ENCODE measurements at places on chromosomes 12 and 14.

- DNase-seq = peak; percentile 75
Observed at GRCh38 chr14:75132382-75133086, 5.7 kb upstream of the NEK9 start.

GRCh38 chr12:59084511-59085375, 164.4 kb upstream of the LRIG3 start:
- DNase-seq = no peak

- no peak for DNase-seq
Observed at GRCh38 chr12:21677204-21677603, 19.6 kb upstream of the LDHB start.

DNA sequence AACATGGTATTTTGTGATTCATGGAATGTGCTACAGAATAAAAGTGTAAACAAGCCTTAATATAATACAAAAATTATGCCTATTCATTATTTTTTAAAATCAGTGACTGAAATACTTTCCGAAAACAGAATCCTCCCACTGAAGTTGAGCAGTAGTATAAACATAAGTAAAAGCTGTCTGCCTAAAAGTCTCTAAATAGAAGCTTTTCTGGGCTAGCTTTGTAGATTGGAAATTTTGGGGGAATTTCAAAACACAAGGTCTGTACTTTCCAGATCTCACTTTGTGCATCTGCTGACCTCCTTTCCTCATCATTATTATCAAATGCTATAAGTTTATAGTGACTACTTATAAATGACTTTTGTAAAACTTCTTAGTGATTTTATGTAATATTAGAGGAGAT, 80.4 kb upstream of the TRHDE start:
- DNase-seq = no peak

GRCh38 chr12:47449797-47450196, 256.0 kb downstream of the RPAP3 start:
- DNase-seq = no peak

DNA sequence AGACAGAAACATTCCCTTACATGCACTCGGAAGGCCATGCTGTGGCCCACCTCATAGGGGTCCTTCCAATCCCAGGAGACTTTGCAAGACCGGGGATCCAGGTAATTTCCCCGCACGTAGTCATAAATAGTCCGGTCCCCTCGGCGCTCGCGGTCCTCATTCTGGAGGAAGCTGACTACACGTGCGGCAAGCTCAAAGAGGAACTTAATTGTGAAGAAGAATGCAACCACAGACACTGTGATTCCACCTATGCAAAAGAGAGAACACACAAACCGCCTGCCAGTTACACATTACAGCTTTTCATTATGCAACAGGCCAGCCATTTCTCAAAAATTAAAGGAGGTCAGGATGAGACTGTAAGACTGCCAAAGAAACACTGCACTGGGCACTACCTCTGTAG, 28.4 kb downstream of the AREL1 start:
- no peak for DNase-seq

GRCh38 chr14:51018521-51018920, 74.2 kb upstream of the PYGL start:
- DNase-seq = no peak

DNA sequence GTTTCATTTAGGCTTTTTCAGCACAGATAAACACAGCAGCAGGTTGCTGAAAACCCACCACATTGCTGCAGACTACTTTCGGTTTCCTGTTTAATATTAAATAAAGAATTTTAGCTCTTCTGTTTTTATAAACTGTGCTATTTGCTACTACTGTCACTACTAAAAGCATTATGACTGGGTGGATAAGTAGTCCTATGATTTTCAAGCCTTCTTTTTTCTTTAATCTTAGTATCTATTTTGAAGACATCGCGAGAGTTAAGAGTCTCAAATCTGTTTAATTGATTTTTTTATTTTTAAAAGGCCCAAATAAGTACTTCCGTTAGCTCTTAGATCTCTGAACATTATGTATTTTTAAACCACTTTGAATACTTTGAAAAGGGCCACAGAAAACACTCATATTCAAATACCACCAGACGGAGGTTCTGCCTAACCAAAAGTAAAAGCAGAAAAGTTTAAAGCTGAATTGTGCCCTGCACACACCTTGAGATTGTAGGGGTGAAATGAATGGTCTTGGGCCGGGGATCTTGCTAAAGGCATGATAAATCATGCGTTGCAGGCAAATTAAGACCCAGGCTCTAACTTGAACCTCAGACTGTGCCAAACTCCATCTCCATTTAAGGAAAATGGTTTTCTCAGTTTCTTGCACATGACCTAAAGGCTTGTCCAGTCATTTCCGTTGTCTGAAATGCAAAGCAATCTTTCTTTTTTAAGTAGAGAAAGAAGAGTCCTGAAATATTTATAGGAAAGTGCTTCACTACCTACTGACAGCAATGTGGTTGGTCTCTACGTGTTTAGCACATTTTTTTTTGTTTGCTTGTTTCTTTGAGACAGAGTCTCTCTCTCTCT, 13.6 kb upstream of the FOXN3 start:
- peak; percentile 75 for DNase-seq

DNA sequence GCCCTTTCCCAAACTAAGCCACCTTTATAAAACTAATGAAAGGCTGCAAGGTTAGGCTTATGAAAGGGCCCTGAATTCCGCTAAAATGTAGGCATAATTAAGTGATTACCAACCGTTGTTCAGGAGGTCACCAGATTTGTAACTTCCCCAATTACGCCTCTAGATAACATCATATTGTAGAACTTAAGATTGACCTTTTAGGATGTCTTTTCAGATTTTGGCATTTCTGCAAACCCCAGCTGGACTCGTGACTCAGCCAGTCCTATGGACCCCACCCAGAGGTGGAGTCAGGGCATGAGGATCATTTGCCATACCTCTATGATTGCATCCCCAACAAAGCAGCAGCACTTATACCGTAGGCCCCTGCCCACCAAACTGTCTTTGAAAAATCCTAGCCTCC, 3.7 kb upstream of the LPCAT3 start:
- no peak for DNase-seq

GRCh38 chr12:119255314-119255713, 76.6 kb downstream of the HSPB8 start:
- no peak for DNase-seq

GRCh38 chr12:88944397-88944796, 364.1 kb upstream of the KITLG start:
- DNase-seq = no peak

DNA sequence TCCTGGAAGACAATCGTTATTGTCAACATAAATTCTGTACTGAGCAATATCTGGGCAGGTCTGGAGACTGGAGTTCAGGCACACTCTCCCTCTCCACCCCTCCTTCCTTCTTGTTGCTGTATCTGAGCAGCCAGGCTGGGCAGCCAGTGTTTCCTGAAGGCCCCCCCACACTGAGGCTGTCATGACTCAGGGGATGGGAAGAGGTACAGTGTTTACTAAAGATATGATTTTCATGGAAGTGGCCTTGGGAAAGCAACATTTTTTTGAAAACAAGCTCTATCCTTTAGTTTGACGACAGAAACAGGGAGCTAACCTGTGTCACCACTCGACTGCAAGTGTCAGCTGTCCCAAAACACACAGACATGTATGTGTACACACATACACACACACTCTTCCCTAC, 1485.4 kb upstream of the TMEM132C start:
- no peak for DNase-seq

DNA sequence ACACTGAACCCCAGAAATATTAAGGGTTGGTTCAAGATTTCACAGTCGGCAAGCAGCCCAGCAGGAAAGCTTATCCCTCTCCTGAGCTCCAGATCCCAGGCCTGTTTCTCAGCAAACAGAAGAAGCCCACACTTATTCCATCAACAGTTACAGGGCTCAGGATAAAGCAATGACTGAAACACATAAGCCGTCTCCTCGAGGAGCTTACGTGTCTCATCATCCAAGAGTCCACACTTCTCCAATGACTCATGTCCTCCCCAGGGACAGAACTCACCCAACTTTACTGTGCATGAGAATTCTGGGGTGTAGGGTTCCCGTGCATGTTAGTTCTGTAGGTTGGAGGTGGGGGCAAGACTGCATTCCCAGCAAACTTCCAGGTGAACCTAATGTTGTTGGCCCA, 31.2 kb downstream of the GSC start:
- DNase-seq = no peak

GRCh38 chr12:110590059-110590458, 6.9 kb upstream of the PPTC7 start:
- no peak for DNase-seq

DNA sequence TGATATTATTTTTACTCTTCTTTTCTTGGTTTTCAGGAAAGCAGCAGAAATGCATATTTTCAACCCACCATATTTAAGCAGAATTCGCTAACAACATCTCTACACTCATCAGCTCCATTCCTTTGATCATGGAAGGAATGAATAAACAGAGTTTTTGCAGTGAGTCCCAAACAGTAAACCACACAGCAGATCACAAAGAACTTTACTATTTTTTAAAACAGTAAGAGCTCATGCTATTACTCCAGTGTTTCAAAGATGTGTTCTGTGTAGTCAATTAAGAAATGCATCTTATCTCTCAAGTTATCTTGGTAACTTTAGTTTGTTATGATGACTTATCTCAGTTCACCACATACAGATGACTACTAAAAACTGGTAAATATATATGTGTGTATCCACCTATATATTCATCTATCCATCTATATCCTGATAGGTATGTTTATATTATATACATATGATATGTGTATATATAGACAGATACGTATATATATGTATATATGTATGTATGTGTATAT, 843.5 kb downstream of the BCL11B start:
- DNase-seq = no peak

GRCh38 chr12:33253178-33253577, 186.4 kb downstream of the SYT10 start:
- no peak for DNase-seq

DNA sequence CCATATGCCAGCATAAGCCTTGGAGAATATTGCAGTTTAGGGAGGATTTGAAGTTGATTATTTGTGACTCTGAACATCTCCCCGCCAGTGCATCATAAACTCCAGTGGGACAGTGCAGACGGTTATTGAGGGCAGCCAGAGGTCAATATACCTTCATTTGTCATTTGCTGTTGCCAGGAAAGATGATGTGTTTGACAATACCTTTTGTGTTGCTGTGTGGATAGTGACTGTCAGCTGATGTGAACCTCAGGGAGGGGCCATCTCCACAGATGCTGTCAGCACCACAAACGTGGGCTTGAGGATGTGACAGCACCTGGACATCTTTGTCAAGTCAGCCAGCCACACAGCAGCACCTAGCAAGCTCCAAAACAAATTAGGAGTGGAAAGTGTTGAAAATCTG, 11.5 kb downstream of the CCDC198 start:
- no peak for DNase-seq

GRCh38 chr12:28290262-28290661, 100.0 kb downstream of the CCDC91 start:
- no peak for DNase-seq

DNA sequence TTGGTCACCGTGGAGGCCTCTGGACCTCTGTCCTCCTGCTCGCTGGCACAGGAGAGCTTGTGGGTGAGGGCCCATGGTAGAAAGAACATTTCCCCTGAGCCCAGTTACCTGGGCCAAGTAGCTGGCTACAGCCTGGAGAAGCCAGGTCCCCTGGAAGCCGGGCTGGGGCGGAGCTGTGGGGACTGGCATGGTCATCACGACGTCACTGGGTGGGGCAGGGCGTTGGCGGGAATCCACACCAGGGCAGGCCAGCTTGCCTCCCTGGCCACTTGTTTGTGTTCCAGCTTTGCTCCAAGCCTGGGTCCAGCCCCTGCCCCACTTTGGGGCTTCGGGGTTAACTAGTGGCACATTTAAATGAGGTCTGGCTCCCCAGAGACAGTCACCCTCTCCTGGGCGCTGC, 35.0 kb upstream of the SLC24A4 start:
- DNase-seq = no peak

DNA sequence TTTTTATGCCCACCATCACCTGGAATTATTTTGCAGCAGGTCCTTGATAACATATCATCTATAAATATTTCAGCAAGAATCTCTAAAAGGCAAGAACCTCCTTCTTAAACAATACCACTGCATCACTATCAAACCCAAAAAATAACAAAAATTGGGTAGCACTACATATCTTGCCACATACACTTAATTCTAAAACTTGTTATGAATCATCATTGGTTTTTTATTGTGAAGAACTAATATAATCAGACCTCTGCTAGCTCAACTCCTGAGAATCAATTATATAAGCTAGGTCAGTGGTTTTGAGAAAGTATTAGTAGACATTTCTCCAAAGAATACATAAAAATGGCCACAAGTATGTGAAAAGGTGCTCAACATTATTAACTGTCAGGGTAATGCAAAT, 23.8 kb downstream of the SLC38A1 start:
- no peak for DNase-seq

DNA sequence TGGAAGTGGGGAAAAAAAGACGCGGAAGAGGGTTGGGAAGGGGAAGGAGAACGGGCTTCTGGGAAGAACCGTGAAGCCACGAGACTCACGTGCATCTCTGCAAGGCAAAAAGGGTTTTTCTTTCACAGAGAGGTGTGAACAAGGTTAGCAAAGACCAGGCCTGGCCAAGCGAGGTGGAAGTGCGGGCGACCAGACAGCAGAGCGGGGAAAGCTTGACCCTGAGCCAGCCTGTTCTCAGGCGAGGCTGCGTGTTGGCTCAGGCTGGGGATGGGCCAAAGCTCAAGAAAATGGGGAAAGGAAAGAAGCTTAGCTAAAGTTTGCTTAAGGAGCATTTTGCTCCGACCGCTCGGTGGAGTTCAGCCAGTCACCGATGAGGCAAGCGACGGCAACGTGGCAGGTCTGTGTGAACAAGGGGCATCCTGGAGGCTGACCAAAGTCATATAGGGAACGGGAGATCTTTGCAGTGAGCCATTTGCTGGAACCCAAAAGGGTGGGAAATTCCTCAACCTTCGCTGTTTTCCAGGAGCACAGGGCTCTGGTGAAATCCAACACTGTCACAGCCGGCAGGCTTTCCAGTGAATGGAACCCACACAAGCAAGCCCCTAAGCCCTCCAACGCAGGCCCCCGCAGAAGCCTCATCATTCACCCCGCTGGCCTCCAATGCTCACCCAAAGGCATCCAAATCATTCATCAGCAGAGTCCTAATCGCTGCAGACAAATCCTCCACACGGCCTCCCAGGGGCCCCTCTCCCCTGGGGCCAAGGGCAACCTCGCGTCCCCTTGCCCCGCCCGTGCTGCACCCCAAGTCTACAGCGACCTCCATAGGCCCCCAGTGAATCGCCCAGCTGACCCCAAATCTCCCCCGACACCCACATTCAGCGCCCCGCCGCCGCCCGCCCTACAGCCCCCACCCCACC, 754 bp downstream of the ZNF605 start:
- no peak for DNase-seq

DNA sequence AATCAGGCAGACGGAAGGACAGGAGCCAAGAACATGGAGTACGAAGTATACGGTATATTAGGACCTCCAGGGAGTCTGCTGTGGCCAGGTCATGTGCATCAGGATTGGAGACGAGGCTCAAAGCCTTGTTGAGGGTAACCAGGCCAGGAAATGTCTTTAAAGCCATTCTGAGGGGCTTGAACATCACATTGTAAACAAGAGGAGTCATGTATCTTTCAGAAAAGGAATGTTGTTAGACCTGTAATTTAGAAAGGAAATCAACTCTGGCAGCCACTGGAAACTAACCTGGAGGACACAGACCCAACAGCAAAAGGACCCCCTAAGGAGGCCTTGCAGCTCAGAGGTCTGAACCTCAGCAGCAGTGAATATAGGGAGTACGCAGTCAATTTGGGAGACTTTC, 7.5 kb downstream of the MAP3K9 start:
- DNase-seq = no peak

GRCh38 chr12:85179680-85180270, 100.2 kb upstream of the ALX1 start:
- no peak for DNase-seq

Measured in Jurkat, Clone E6-1 (cell line).